Stimulated activated CD8-positive, alpha-beta memory T cell treated with anti-CD3 and anti-CD28 coated beads, Interleukin-4, amount 100 ng/mL, for 24 hours (primary cell): ENCODE measurements at places on chromosomes 16 and 17.

DNA sequence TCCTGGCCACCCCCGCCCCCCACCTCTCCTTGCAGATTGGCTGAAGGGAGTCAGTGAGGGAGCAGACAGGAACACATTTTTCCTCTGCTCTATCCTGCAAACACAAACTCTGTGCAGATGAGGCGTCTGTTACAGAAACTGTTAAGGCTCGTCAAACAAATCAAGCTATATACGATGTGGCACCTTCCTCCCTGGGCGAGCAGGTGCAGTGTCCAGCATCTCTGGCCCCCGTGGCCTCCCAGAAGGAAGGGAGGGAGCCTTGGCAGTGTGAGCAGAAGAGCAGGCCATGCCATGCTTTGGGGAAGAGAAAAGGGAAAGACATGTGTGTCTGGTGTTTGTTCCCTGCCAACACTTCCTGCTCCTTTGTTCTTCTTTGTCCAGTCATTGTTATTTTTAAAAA lies 267.8 kb downstream of the UTP18 start:
- no peak for DNase-seq

DNA sequence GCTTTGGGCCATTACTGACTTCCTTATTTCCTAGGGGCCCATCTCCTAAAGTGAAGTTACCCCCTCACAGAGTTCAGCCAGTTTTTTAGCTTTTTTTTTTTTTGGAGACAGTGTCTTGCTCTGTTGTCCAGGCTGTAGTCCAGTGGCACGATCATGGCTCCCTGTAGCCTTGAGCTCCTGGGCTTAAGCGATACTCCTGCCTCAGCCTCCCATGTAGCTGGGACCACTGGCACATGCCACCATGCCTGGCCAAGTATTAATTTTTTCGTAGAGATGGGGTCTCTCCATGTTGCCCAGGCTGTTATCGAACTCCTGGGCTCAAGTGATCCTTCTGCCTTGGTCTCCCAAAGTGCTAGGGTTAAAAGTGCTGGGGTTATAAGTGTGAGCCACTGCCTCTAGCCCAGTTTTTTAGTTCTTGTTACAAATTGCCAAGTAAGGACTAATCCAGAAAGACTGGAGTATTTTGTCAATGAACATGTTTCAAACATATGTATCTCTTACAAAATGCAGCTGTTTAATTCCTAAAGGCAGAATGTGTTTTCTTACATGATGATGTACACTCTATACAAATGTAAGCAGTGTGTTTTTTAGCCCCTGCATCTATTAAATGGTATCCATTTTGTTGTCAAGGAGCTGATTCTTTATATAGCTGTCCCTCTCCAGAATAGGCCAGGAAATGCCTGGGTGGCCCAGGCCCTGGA lies 49.1 kb upstream of the IL34 start:
- DNase-seq = no peak

DNA sequence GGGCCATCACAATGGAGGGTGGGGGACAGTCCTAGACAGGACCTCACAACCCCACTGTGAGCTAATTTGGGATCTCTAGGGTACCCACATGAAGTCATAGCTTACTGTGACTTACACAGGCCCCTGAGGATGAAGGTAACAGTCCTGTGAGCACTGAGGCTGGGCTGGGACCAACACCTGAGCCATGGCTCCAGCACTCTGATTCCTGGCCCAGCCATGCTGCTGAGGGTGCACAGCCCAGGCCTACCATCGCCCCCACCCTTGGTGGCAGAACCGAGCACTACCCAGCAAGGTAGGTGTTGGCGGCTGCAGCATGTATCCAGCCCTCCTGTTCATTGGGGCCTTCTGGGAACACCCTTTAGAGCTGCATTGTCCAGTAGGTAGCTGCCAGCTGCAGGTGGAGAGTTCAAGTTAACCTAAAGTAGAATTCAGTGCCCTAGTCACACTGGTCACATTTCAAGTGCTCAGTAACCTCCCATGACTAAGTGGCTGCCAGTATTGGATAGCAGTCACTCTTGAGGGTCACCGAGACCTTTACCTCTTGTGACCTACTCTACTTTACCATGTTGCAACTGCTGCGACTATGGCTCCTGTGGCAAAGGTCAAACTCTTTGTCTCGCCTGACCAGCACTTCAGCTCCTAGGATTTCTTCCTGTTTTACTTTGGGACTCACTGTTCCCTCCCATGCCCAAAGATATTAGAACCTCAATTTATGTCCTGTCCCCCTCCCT lies 11.6 kb downstream of the AKAP1 start:
- no peak for DNase-seq

DNA sequence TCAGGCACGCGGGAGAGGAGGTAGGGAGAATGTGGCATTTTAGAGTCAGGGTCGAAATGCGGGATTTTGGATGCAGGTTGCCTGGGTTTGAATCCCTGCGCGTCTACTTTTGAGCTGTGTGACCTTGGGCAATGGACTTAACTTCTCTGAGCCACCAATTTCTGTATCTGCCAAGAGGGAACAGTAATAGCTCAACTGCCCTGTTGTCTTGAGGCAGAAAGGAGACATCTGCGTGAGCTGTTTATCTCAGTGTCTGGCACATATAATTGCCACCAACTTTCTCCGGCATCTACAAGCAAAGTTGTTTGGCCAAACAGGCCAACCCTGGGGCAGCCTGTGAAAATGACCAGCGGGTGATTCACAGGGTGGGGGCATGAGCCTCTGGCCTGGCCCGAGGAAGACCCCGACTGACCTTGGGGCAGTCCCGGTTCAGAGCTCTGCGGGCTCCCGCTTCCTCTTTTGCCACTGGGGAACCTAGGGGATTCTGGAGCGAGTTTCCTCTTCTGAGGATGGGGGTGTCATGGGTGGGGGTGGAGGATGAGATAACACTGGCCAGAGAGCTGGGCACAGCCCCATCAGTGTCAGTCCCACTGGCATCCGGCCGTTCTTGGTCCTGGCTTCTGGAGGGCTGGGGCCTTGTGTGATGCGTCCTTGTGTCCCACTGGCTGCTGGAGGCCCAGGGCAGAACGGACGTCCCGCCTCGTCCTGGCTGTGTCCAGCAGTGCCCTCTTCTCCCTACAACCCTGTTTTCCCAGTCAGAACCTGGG lies 1.3 kb downstream of the SNN start:
- DNase-seq = no peak

- no peak for DNase-seq
Observed at GRCh38 chr17:40348562-40349476, 15.7 kb downstream of the GJD3 start.

DNA sequence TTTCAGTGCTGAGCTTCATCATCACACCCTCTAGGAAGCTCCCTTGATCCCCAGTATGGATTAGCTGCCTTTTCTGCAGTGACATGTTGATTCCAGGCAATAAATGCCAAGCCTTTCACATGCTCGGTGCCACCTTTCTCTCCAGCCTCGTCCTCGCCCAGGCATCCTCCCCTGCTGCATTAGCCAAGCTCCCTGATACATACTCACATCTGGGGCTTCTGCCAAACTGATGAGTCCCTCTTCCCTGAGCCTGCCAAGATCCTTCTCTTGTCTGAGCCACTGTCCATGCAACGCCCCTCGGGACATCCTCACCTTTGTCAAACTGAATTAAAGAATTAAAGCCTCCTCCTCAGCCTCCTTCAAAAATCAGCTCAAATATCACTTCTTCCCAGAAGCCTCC lies 538.5 kb upstream of the CDH11 start:
- DNase-seq = no peak

DNA sequence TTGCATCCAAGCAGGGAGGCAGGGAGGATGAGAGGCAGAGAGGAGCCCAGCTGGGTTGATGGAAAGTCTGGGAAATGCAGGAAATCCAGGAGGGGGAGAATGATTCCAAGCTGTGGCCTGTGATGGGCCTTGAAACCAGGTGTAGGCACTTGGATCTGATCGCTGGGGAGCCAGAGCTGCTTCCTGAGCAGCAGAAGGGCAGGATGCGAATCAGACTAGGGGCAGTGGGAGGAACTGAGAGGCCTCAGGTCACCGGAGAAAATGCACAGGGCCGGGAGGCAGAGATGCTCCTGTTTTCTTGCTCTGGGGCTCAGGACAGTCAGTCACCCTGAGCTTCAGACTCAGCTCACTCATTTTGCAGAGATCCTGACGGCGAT lies 29.6 kb upstream of the MEOX1 start:
- no peak for DNase-seq

GRCh38 chr16:84712138-84712671 lies 12.4 kb downstream of the USP10 start:
- DNase-seq = no peak

GRCh38 chr17:5561736-5562571 lies 22.4 kb downstream of the NLRP1 start:
- DNase-seq = no peak
